ENCODE measurements at places on chromosomes 4 and X.
A peak's percentile ranks its signal among the peaks of the same experiment; 100 is the strongest.

- DNase-seq, result peak; percentile 31
These were observed 31.6 kb upstream of the SOD3 start for GRCh38 chr4:24763631-24764297.

GRCh38 chr4:7460566-7460965, 25.8 kb upstream of the PSAPL1 start:
- DNase-seq, result no peak

DNA sequence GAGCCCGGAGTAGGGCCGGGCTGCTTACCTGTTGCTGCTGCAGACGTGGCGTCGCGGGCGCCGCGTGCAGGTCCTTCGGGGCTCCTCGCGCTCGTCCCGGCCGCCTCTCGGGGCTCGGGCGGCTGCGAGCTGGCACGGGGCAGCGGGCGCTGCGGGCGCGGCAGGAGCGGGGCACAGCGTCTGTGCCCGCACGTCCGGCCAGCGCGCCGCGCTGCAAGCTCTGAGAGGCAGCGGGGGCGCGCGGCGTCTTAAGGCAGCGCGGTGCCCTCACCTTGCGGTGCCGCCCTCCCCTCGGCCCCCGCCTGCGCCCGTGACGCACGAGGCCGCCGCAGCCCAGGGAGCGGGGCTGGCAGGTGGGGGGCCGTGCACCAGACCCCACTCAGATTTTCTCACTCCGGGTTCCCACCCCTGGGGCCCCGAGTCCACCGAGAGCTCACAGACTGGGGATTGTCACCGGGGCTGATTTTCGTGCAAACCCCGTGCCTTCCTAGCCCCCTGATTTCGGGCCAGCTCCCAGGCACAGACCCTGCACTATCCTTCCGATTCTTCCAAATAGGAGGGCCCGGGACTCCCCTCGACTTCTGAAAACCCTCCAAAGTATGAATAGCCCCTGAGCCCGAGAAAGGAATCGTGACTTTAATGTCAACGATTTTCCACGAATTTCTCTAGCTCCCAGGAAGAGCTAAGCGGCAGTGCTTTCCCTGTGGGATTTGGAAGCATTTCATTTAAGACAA, at the start of gene GPR101:
Gene GPR101 (minus strand): TSS at position 222 of the 734 bp plus-strand sequence. CDS start 2,321 bp downstream, outside the sequence.
- DNase-seq, result no peak

DNA sequence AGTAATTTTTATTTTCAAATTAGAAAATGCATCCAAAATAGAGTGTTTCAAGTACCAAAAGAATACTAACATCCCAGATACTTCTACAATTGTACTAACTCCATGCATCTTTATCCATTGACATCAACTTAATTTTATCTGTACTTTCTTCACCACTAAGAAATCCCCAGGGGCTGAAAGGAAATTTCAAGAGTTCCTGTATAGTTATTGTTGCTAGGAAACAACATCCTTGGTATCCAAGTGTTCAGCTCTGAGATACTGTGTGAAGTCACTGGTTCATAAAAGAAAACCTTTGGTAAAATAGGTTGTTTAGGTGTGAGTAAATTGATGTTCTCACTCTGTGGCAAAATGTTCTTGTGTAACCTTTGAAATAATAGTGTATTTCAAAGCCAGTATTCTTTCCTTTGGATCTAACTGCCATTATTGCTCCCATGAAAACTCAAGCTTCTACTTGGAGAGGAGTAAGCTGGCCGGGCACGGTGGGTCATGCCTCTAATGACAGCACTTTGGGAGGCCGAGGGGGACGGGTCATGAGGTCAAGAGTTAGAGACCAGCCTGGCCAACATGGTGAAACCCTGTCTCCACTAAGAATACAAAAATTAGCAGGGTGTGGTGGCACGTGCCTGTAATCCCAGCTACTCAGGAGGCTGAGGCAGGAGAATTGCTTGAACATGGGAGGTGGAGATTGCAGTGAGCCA, 72.9 kb downstream of the COMMD8 start:
- DNase-seq, result no peak

GRCh38 chrX:119685225-119686066, 7.5 kb downstream of the SEPTIN6 start:
- peak; percentile 40 for DNase-seq

DNA sequence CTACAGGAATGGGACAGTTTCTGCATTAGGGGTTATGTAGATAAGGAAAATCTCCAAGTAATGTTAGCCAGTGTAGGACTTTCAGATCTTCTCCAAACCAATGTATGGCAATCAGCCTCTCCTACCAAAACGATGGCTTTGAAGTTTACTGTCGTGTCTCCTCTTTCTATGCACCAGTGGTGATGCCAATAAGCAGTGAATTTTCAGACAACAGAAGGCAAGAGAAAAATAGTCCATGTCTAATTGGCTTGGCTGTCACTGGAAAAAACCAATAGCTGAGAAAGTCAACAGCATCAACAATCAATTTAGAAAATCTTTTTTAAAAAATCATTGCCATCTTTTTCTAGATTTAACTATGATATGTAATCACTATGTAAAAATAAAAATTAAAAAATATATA, 35.0 kb downstream of the LIMCH1 start:
- no peak for DNase-seq

DNA sequence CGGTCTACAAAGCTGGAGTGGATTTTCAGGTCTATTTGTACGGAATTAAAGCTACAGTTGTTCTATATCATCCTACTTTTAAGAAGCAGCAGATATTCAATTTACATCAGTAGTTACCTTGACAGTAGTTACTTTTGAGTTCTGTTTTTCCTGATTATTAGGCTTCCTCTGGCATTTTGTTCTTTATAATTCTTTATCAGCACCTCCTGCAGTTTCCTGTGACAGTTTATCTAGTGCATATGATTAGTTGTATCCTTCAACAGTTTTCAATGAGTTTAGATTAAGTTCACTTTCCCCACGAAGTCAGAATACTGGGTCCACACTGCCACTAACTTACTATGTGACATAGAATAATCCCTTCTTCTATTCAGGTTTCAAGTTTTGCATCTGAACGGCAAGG, 71.7 kb downstream of the IDS start:
- DNase-seq, result no peak

- DNase-seq, result no peak
These were observed 814 bp downstream of the SPON2 start for GRCh38 chr4:1171311-1172227.

Measured in NCI-H187 treated with DMSO at 0.1 percent for 48 hours (cell line).